ENCODE measurements at places on chromosomes 13 and 19. TPM values are rescaled to one million over a fixed set of nuclear protein-coding genes. Genes with fewer than 3 reads are reported as not detected.

The SYNE4 gene
- total RNA-seq, result 0.28 TPM

The TMEM255B gene
- total RNA-seq, result 0.64 TPM

The PLIN4 gene
- total RNA-seq, result 0.08 TPM

The XRCC1 gene
- total RNA-seq, result 27.9 TPM

The APOC4 gene
- not detected for total RNA-seq

The ZNF470 gene
- total RNA-seq, result 1.1 TPM

The ZNF222 gene
- total RNA-seq, result 3.0 TPM

The NAPSA gene
- total RNA-seq, result 0.84 TPM

The CDC42EP5 gene
- not detected for total RNA-seq

The PCDH9 gene
- total RNA-seq, result 6.9 TPM

The ADGRE1 gene
- total RNA-seq, result 4.7 TPM

The ZFR2 gene
- not detected for total RNA-seq

Data from A549 treated with Mapracorat at 1 μM for 4 hours (cell line).